ENCODE measurements at places on chromosomes 1 and 21.

DNA sequence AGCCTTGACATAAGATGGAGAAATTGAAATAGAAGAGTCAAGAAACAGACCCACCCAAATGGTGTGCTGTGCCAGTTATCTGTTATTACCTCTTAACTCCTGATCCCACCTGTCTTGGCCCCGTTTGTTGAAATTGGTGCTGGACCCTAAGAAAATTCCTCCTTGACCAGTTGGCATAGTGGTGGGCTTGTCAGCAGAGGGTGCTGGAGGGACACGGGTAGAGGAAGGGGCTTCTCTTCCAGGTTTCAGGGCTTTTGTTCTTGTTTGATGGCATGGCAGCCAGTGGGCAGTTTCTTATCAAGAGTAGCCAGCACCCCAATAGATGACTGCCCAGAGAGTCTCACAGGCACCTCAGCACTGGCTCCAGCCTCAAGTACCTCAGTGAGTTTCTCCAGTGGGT lies 51.6 kb downstream of the PCBP3 start:
- no peak for DNase-seq
- H3K27ac ChIP-seq, result no peak overlapping the region
- H3K36me3 ChIP-seq, result no peaks in the 10 kb centered on the region
- no peaks in the 10 kb centered on the region for H3K27me3 ChIP-seq

GRCh38 chr1:212497553-212497952 lies 64.8 kb downstream of the NENF start:
- H3K4me1 ChIP-seq, result no peaks in the 10 kb centered on the region
- H3K27ac ChIP-seq, result no peak overlapping the region
- H3K36me3 ChIP-seq, result no peaks in the 10 kb centered on the region

- no peak overlapping the region for H3K27ac ChIP-seq
- no peak for DNase-seq
- H3K27me3 ChIP-seq, result no peaks in the 10 kb centered on the region
- no peak overlapping the region for H3K4me3 ChIP-seq
- no peaks in the 10 kb centered on the region for H3K4me1 ChIP-seq
These were observed 290.1 kb downstream of the DUSP10 start for GRCh38 chr1:221451741-221452140.

GRCh38 chr1:33524586-33524985 lies 52.1 kb downstream of the ZSCAN20 start:
- H3K27ac ChIP-seq, result no peak overlapping the region
- H3K27me3 ChIP-seq, result no peaks in the 10 kb centered on the region
- no peaks in the 10 kb centered on the region for H3K36me3 ChIP-seq

DNA sequence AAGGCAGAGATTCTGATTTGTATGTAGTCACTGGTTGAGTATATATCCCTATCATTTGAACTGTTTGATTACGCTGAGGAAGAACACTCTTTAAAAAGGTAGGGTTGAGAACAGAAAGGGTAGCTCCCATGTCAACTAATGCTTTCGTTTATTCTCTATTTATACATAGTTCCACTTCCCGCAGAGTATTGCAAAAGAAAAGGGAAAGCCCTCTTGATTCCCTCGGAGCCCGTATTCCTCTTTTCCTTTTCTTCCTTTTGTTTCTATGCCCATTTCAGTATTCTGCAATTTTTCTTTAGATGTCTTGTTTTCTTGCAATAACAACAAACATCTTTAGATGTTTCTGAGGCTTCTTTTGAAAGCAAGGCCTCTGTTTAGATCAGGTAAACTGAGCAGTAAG lies 78.2 kb downstream of the DNTTIP2 start:
- no peaks in the 10 kb centered on the region for H3K36me3 ChIP-seq
- no peak overlapping the region for H3K27ac ChIP-seq
- no peak for DNase-seq
- H3K4me3 ChIP-seq, result no peak overlapping the region
- no peaks in the 10 kb centered on the region for H3K4me1 ChIP-seq
- H3K27me3 ChIP-seq, result no peaks in the 10 kb centered on the region
